Pons (tissue), 1 donor: ENCODE measurements at places on chromosomes 7 and 10.

DNA sequence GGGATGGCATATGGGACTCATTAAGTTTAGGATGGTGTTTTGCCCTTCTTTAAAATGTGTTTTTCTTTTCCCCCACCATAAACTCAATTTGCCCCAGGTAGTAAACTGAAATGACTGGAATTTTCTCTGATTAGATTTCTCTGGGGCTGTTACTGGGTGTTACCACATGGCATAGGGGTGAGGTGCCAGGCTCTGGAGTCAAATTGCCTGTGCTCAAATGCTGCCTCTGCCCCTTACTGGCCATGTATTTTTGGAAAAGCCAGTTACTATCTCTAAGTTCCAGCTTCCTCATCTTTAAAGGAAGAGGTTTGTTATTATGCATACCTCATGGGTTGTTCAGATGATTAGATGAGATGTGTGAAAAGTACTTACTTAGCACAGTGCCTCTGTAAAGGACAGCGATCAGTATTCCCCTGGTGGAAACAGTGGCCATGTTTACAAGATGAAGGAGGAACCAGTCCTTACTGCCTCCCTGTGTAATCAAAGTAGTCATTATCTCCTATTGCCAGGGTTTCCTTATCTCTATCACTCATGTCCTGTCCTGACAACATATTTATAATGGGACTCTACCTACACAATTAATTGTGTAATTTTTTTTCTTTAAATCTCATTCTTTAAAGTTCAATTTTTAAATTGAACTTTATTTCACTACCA, 352.0 kb downstream of the KCNMA1 start:
- no peak for DNase-seq

DNA sequence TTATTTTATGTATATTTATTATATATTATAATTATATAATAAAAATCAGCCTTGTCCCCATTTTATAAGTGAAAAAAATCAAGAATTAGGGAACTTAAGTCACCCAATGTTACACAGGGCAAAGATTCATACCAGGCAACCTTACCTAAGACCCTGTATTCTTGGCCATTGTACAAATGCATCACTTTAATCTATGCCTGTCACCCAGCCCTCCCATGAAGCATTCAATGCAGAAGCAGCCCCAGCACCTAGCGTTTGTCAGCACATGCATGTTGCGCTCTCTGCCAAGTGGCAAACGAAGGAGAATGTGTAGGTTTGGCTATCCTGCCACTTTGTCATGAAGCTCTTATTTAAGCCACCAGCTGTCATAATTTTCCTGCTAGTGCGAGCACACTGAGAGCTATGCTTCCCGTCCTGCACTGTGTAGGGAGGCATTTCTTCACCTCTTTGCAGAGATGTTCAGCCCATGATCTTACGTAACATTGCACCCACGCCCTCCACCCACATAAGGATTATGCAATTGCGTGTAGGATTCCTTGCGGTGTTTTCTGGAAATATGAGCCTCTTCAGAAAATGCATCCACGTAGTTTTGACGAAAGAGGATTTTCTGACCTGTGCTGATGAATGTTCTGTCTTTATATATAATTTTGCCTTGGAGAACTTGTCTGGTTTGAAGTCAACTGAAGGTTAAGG, 7.7 kb upstream of the COBL start:
- no peak for DNase-seq

- no peak for DNase-seq
Observed at GRCh38 chr10:128032466-128032865, 93.8 kb downstream of the MKI67 start.

- no peak for DNase-seq
Observed at GRCh38 chr7:48035967-48036478, 680 bp downstream of the C7orf57 start.

- no peak for DNase-seq
Observed at GRCh38 chr10:121375172-121375571, 223.1 kb downstream of the FGFR2 start.

- DNase-seq, result no peak
Observed at GRCh38 chr7:158048569-158048968, 539.1 kb downstream of the PTPRN2 start.

GRCh38 chr7:7183061-7183837, 905 bp downstream of the C1GALT1 start:
- DNase-seq, result peak; percentile 46

- no peak for DNase-seq
Observed at GRCh38 chr10:65367706-65368105, 1558.1 kb upstream of the LRRTM3 start.

DNA sequence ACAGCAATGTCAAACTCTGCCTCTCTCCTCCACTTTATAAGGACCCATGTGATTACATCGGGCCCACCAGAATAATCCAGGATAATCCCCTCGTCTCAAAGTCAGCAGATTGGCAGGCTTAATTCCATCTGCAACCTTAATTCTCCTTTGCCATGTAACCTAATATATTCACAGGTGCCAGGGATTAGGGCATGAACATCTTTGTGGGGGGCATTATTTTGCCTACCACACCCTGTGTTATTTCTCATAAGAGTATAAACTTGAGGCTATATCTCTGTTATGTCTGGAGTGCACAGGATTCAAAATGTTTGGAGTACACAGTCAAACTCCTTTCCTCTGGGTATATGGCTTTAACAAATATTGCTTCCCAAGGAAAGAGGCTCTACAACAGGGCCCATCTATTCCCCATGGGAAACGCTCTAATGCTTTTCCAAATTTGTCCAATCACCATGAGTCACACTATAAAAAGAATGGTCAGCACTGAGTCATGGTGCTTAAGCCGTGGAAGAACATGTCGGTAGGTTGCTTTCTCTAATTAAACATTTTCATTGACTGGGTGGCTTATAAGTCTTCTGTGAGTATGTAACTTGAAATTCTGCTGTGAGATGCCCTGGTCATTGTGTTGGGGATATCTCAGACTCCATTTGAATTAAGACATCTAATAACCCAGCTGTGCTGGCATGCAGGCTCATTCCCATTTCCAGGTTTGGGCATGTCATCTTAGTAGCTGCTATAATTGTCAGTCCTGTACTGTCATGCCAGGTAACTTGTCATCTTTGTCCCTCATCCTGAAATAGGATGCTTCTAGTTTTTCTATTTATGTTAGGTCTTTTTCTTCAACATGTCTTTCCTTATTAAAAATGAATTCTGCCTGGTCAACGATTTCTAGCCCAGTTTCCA, 11.5 kb upstream of the AKR1B10 start:
- DNase-seq, result no peak

DNA sequence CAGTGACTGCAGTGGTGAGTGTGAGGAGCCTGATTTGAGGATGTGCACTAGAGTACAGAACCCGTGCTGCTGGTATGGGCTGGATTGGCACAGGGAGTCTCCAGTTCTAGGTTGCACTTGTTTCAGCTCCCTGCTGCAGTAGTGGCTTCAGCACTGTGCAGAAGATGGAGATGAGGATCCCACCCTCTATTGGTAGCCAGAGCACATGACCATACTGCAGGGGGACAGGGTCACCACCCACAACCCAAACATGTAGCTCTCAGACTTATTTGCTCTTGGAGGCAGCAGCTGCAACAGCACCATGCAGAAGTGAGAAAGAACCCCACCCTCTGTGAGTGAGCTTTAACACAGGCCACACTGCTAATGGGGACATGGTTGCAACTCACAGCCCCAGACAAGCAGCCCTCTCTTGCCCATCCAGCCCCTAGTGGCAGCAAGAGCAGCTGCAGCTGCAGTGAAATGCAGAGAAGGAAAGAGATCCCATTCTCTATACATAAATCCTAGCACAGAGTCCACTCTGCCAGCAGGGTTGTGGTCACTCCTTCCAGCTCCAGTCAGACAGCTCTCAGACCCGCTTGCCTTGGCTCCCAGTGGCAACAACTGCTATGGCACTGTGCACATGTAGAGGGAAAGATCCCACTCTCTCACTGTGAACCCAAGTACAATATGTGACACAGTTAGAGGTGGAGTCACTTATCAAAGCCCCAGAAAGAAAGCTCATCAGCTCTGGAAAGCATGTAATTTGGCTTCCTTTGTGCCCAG, 51.4 kb upstream of the SCIN start:
- no peak for DNase-seq

- no peak for DNase-seq
Observed at GRCh38 chr7:33251301-33251700, 121.9 kb downstream of the BBS9 start.

DNA sequence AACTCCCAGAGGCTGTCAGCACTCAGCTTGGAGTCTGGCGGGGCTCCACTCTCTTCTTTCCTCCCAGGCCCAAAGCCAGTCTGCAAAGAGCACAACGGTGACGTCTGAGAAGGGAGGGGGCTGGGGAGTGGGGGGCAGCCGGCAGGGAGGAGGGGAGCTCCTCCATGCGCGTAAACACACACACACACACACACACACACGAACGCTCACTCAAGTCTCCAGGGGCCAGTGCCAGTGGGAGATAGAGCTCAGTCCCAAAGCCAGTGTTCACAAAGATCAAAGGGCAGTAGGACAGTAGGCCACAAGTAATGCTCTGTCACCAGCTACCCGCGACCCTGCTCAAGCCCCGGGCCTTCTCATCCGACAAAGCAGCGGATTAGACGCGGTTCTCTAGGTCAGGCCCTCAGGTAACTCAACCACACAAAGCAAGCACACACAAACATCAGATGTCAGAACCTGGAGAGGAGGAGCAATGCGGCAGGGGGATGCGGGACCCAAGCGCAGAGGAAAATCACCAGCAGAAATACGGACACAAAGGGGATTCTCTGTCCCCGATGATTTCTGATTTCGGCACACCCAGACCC, 19.9 kb downstream of the TCAF1 start:
- DNase-seq, result peak; percentile 89

DNA sequence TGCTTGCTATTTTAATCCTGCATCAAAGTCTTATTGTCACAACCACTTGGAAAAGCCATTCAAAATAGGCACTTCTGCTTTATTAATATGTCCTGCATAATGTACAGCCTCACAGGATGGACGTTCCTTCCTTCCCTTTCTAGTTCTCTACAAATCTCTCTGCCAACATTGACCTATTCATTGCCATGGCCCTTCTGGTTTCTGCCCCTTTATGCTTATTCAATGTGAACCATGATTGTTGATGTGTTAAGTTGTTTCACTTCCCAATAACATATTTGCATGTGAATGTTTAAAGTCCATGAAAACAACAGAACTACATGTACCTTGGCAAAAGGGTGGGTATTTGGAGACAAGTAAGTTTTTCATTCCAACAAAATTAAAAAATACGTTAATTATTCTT, 45.7 kb downstream of the COL28A1 start:
- no peak for DNase-seq

DNA sequence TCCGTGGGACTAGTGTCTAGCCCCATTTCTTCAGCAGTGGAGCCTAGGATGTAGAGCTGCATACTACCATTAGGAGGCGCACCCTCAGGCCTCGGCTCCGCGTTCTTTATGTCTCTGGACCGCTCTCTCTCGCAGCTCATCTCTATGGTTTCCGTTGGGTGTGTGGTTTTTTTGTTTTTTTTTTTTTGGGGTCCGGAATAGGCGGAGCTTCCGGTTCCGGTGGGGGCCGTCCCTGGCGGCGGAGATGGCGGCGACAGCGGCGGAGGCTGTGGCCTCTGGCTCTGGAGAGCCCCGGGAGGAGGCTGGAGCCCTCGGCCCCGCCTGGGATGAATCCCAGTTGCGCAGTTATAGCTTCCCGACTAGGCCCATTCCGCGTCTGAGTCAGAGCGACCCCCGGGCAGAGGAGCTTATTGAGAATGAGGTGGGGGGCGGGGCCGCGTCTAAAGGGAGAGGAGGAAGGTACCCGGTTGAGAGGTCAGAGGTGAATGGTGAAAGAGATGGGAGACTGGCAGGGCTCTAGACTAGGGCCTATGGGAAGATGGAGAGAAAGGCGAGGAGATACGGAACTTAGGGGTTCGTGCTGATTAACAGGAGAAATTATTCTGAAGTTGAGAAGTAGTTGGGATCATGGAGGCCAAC, at the start of gene HIF1AN:
HIF1AN (plus strand) TSS at position 229 of the 639 bp plus-strand sequence; CDS start at position 245, 16 bp downstream.
- DNase-seq, result peak; percentile 95

DNA sequence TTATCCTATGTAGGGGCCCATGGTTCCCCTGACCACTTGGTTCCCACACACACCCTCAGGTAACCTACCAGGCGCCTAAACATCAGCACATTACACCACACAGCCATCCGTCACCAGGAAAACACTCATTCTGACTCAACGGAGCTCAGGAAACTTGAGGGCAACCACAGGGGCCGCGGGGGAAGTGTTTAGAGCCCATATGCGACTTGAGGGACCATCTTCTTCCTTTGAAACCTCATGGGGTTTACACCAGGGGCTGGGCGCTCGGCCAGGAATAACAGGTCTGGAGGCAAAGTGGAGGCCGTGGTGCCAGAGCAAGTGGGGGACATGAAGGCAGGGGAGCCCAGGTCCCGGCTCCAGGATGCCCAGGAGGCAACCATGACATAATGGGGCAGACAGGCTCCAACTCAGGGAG, 1.5 kb downstream of the STX1A start:
- DNase-seq, result no peak

- no peak for DNase-seq
Observed at GRCh38 chr10:62077330-62078015, 176.0 kb downstream of the ARID5B start.

DNA sequence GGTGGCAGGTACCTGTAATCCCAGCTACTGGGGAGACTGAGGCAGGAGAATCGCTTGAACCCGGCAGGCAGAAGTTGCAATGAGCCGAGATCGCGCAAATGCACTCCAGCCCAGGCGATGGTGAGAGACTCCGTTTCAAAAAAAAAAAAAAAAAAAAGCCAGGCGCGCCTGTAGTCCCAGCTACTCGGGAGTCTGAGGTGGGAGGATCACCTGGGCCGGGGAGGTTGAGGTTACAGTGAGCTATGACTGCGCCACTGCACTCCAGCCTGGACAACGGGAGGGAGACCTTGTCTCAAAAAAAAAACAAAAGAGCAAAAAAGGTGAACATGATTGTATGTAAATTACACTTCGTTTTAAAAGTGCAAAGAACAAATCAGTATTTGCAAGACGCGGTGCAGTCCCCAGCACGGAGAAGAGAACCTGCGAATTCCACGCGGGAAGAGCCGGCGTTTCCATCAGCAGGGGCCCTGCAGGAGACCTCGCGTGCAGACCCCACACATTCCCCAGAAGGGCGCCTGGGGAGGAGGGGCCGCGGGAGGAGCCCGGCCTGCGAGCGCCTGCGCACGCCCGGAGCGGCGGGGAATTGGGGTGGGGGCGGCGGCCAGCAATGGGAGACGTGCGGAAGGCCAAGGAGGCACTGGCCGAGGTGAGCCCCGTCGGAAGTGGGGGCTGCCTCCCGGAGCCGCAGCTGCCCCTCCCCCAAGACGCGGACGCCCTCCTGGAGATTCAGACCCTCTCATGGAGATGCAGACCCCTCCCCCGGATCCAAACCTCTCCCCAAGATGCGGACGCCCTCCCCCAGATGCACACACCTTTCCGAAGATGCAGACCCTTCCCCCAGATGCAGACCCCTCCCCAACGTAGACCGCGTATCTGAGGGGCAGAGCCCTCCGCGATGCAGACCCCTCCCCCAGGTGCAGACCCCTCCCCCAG, 16.7 kb upstream of the SUN1 start:
- no peak for DNase-seq
